ENCODE measurements at places on chromosomes 16 and 17.

DNA sequence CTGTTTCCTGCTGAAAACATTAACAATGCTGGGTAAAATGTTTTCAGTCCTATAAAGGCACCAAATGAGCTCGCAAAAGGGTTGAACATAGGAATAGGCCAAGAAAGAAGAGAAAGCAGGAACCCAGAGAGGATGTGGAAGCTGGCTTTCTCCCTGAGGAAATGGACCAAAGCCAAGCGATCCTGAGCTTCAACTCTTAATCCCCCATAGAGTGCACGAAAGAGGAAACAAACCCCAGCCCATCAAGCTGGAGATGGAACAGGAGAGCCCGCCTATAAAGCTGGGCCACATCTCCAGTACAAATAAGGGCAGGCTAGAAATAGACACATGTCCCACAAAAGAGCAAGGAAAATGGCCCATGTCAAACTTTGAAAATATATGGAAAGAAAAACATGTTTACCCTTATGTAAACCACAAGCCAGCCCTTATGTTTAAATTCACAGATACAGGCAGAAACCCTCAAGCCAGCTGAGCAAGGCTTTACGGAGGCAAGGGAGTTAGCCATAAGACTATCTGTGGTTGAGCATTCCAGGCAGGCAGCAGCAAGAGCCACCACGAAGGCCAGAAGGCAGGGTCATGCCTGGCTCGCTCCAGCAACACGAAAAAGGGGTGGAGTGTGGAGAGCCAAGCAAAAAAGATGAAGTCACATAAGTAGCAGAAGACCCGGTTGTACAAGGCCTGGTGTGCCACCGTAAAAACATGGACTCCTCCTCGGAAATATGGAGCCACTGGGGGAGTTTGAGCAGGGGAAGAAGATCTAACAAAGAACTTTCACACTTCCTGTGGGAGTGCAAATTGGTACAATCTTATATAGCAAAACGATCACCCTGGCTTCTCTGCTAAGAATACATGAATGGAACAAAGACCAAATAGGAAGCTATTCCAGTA is 27.8 kb downstream of the COPRS start:
- DNase-seq: no peak

- DNase-seq: no peak
Observed at GRCh38 chr17:29113334-29113733, 66.9 kb downstream of the MYO18A start.

- DNase-seq: no peak
Observed at GRCh38 chr16:89981414-89981813, 32.9 kb downstream of the DEF8 start.

DNA sequence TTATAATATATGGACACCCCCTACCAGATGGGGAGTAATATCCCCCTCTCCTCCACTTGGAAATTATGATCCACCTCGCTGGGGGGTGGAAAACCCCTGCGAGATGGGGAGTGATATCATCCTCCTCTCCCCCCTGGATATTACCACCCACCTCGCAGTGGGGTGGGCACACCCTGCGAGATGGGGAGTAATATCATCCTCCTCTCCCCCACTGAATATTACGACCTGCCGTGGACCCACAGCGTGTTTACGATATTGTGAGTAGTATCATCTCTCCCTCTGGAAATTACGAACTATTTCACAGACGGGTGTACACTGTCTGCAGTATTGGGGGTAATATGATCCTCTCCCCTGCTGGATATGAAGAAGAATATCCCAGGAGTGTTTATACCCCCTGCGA is 228.3 kb upstream of the WSCD1 start:
- DNase-seq: no peak

DNA sequence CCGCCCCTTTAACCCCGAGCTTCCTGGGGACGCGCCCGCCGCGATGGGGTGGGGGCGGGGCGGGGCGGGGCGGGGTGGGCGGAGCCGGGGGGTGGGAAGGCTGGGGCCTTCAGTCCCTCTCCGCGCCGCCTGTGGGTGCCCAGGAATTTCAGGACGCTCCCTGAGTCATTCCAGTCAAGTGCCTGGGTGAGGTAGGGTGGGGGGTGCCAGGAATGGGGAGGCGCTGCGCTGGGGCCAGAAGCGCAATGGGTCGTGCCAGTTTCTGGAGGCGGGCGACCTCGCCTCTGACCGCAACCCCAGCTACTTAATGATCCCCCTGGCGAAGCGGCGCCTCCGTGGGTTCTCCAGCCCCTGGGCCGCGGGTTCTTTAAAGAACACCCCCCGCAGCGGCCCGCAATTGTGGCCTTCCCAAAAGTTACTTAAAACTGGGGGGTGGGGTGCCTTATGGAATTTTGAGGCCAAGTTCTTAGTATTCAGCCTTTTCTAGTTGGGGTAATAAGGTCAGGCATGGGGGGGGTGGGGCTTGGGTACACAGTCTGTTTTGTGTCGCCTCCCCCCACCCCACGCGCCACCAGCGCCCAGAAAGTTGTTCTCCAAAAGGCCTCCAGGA is 826 bp upstream of the GSE1 start:
- DNase-seq: no peak

DNA sequence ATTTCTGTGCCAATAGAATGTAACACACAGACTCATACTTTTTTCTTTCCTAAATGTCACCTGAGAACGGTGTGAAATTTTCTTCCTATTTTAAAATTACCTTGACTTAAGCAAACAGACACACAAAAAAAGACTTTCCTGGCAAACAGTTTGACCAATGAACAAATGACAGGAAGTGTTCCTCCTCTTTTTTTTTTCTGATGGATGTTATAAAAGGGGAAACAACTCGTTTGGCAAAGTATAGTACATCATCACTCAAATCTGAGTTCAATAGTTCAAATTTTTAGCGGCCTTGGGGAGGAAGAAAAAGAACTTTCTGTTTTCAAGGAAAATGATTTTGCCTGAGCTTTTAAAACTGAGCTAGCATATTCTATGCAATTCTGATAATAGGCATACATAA is 19.8 kb downstream of the HS3ST3A1 start:
- DNase-seq: no peak

DNA sequence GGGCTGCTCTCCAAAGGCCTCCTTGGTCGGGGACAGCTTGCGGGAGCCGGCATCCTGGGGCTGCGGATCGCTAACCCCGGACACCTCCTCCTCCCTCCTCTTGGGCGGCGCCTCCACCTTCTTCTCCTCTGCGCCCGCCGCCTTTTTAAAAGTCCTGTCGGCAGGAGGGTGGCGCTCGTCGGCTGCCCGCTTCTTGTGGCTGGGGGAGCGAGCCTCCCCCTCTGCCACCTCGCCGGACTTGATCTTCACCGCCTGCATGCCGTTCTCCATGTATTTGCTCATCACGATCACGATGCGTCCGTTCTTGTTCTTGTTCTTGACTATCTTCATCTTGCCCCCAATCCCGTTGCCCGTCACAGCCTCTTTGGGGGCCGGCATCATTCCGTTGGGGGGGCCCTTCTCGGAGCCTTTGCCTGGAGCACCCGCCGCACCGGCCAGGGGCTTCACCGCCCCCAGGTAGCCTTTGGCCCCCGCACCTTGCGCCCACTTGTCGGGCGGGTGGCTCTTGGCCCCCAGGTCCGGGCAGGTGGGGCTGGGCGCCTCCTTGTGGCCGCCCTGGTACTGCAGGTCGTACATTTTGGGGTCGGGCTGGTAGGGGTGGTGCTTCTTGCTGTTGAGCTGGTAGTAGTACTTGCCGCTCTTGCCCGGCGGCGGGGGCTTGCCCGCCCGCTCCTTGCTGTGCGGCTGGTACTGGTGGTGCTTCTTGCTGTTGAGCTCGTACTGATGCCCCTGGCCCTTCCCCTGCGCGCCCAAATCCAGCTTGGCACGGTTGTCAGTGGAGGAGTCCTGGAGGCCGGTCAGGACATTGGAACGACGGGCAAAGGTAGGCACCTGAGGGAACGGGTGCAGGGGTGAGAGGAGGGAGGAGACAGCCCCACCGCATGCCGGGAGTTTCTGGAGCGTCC is 4.4 kb downstream of the CBX4 start:
- no peak for DNase-seq

- peak; percentile 41 for DNase-seq
Observed at GRCh38 chr17:18246880-18247612, 11.5 kb downstream of the FLII start.

DNA sequence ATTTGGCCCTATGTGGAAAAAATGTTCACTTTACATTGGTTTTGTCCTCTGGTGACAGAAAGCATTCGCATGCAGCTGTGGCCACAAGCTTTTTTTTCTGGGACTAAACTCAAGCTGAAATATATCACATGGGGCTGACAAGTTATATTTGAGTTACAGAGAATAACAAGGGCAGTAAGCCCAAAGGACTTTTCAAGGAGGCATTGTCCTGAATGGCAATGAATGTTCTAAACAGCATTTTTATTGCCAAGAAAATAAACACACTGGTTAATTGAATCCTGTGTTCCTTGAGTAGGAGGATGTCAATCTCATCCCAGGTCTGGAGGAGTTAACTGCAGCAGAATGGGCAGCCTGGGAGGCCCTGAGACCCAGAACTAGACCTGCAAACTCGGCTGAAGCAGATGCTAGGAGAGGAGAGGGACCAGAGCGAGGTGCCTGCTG is 114.5 kb downstream of the COPRS start:
- no peak for DNase-seq

DNA sequence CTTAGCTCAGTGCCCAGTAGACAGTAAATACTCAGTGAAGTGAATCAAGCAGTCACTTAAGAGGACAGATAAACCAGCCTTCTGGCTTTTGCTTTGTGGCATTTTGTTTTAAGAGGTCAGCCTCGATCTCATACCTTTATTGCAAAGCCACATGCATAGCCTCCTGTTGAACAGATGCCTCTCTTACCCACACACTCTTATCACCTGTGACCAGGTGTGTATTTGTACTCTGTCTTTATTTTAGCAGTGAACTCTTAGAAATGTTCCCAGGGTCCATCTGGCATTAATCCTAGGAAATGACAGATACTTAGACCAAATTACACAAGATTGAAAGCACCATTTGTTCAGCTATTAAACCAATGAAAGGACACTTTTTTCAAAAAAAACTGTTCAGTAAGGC is 1426.5 kb downstream of the CDH11 start:
- no peak for DNase-seq

DNA sequence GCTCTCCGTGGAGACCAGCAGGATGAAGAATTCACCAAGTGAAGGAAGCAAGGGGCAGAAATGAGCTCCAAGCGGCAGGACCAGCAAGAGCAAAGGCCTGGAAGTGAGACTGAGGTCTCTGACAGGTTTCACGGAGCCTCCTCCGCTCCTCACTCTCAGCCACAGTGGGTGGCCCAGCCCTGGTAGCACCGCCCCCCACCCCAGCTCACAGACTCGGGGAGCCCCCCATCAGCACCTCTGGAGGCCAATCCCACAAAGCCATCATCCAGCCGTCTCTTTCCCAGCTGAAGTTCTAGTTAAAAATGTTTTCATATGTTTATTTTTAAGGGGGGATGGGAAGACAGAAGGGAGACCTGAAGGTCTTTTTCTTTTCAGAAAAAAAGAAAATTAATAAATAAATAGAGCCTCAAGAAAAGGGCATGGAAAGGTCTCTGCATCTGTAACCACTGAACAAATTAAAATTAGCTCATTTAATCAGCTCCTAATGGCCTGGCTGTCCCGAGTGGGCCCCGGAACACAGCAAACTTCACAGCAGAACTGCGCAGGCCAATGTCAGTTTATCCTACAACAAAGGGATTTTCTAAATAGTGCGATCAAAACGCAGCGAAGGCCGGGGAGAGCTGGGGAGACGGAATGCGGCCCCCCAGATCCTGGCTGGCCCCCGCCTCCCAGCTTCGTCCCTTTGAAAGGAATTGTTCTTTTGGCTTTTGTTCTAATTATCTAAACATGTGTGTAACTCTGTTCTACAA is 190.3 kb downstream of the ZNF423 start:
- DNase-seq: no peak

- DNase-seq: no peak
Observed at GRCh38 chr16:20997147-20997546, 96.6 kb downstream of the LYRM1 start.

GRCh38 chr17:62674363-62674739 is 46.9 kb downstream of the MRC2 start:
- DNase-seq: no peak

DNA sequence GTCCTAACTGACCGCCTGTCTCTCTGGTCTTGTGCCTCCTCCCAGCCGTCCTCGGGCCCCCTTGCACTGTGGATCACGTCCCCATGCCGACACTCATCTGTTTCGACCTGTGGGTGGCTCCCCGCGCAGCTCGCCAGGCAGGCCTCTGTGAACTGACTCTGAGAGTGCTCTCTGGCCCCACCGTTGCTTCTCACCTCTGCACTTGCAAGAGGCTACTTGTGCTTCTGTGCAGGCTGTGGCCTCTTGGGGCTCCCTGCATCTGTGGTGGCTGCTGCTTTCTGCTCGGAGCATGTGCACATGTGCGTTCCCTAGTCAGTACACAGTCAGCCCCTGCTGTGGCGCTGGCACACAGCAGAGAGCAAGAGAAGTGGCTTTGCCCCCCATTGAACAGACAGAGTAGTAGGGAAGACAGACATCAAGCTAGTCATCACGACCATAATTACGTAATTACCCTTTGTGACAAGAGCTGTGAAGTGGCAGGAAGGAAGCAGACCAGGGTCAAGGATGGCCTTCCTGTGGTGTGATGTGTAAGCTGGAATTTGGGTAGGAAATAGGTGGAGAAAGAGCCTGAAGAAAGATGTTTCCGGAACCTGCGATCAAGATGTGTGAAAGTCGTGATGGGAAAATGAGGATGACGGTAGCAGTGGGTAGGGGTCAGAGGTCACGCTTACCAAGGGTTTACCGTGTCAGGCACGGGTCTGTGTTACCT is 256.0 kb upstream of the CACNG5 start:
- DNase-seq: no peak

- peak; percentile 27 for DNase-seq
Observed at GRCh38 chr17:42562388-42563142, 617 bp downstream of the COASY start.

- no peak for DNase-seq
Observed at GRCh38 chr17:43226393-43226792, 2.0 kb downstream of the CCDC200 start.

DNA sequence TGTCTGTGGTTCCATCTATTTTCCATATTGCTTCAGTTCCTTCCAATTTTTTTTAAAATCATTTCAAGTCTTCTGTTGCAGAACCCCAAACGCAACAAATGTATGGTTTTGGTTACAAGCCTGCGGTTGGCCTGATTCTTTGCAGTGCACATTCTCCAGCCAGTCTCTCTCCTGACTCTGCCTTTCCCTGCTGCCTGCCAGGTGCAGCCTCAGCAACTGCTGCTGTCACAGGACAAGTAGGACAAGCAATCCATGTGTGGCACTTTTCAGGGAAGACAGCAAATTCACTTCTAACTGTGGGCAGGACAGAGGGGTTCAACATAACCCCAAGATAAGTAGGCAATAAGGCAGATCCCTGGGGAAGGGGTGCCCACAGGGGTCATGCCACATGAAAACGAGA is 24.2 kb downstream of the EMP2 start:
- no peak for DNase-seq

All from CD4-positive, alpha-beta T cell treated with Interferon gamma for 1 hour (primary cell).